ENCODE measurements at places on chromosomes 13 and 19.
A peak's percentile ranks its signal among the peaks of the same experiment; 100 is the strongest.

DNA sequence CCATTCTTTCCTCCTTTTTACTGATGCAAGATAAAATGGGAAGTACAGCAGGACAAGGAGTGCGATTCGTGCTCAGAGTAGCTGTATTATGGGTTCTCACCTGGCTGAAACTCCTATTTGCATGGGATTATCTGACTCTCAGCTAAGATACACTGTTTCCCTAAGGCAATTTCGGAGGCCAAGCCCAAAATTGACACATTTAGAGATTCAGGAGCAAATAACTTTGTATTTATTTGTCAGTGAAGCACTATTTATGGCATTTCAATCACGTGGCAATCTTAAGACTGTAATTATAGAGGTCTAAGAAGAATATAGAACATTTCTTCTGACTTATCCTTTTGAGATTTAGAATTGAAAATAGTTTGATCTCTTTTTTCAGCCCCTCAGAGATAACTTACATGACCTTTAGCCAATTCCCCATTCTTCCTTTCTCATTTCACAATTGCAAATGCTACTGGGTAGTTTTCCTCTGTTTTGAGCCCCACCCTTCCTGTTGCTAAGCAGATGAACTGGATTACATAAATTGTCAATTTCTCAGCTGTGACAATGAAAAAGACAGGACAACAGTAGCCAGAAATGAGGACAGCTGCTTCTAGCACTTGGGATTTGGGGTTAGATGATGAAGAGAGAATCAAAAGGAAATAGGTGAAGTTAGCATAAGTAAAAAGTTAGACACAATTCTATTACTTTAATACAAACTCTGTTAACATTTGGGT is 122.7 kb upstream of the FRY start:
- no peak for DNase-seq

- no peak for DNase-seq
Measured at GRCh38 chr19:38773469-38774177, at the start of gene LGALS7. LGALS7 (minus strand) TSS chr19:38773517; CDS start chr19:38773492, 25 bp downstream.

- no peak for DNase-seq
Measured at GRCh38 chr13:94707400-94708021, 4.8 kb downstream of the SOX21 start.

GRCh38 chr13:30802501-30802900 is 67.2 kb downstream of the ALOX5AP start:
- no peak for DNase-seq

DNA sequence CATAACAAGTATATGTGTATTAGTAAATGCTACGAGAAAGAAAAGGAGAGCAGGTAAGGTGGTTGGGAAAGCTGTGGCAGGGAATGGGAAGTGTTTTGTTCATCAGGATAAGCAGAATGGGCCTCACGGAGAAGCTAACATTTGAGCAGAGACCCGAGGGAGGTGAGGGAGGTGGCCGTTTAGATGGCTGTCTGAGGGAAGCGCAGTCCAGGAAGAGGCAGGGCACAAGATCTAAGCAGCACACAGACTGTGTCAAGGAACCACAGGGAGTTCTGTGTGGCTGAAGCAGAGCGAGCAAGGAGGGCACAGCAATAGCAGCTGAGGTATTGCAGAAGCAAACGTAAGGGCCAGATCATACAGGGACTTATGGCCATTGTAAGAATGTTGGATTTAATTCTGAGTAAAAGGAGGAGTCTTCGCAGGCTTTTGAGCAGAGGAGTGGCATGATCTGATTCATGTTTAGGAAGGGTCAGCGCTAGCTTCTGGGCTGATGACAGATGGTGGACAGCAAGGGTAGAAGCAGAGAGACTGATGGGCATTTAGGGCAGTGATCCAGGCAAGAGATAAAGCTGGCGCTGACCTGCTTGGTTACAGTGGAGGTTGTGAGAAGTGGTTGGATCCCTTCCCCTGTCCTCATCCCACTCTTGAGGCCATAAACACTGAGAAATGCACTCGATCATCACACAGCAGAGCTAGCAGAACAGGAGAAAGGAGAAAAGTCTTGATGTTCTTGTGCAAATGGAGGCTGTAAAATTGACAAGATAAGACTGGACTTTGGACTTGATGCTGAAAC is 199.9 kb downstream of the LACC1 start:
- no peak for DNase-seq

DNA sequence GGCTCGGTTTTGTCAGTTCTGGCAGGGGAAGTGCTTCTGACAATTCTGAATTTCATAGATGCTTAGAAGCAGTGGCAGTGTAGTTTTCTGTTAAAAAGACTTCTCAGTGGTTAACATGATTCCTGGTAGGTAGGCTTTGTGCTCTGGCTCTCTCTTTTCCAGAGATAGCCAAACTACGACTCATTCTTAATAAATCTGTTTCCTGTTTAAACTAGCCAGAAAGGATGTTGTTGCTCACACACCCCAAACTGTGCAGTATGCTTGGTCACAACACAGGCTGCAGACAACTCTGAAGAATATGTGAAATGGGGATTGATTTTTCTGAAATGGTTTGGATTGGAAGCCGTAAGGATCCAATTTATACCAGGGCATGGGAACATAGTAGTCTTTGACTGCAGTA is 711.5 kb downstream of the PCDH17 start:
- no peak for DNase-seq

DNA sequence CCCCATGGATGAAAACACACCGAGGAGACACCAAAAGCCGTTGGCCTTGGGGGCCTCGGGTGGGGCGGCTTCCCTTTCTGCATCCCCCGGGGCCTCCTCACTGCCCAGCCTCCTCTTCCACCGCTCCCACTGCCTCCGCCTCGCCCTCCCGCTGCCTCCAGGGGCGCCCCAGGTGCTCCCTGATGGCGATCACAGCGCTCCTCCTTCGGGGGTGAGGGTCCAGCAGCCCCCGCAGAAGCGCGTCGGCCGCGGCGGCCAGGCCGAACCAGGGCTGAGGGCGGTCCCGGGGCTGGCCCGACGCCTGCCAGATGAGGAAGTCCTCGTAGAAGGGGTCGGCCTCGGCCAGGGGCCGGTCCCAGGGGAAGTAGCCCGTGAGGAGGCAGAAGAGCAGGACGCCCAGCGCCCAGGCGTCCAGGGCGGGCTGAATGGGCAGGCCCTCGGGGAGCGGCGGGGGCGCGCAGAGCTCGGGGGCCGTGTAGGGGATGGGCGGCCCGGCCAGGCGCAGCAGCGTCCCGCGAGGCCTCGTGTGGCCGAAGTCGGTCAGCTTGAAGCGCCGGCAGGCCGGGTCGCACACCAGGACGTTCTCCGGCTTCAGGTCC is 7.2 kb downstream of the SBK2 start:
- DNase-seq = no peak

GRCh38 chr13:41312176-41312500 is 1.1 kb downstream of the NAA16 start:
- no peak for DNase-seq

DNA sequence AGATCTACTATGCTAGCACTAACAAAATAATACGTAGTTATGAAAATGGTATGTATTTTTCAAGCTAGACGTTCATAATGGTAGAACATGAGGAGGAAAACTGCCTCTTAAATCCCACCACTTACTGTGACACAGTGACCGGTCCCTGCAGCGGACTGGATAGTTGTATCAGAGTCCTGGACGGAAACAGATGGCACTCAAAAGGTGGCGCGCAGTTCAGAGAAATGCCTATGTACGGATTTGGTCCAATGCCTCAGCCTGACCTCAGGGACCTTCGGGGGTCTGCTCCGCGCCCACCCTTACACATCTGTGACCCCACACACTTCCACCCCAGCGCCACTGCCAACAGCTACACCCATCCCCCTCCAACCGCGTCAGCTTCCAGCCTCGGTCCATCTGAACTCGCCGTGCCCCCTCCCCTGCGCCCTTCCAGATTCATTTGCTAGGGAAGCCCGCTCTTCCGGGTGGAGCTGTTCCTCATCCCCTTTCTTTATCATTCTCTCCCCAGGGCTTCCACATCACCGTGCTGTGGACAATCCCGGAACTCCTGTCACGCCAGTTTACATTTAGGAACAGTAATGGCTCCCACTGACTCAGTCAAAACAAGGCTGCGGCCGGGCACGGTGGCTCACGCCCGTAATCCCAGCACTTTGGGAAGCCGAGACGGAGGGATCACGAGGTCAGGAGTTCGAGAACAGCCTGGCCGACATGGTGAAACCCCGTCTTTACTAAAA is 792 bp upstream of the LENG8 start:
- DNase-seq = no peak

- peak; percentile 59 for DNase-seq
Measured at GRCh38 chr19:38417544-38418506, 8.2 kb downstream of the RASGRP4 start.

Data from stimulated activated CD8-positive, alpha-beta memory T cell treated with anti-CD3 and anti-CD28 coated beads, Interleukin-15, amount 100 ng/mL, for 48 hours (primary cell).